Left colon (tissue), 2 donors: ENCODE measurements at places on chromosomes 4 and X. TPM values are rescaled to one million over a fixed set of nuclear protein-coding genes. Genes with fewer than 3 reads are reported as not detected.

Gene F11
- total RNA-seq = 0.45 TPM

- DNase-seq = no peak
Measured at GRCh38 chr4:184215709-184216328, 1.9 kb downstream of the ENPP6 start.

GRCh38 chr4:101439926-101440325, 92.6 kb upstream of the PPP3CA start:
- DNase-seq = no peak

DNA sequence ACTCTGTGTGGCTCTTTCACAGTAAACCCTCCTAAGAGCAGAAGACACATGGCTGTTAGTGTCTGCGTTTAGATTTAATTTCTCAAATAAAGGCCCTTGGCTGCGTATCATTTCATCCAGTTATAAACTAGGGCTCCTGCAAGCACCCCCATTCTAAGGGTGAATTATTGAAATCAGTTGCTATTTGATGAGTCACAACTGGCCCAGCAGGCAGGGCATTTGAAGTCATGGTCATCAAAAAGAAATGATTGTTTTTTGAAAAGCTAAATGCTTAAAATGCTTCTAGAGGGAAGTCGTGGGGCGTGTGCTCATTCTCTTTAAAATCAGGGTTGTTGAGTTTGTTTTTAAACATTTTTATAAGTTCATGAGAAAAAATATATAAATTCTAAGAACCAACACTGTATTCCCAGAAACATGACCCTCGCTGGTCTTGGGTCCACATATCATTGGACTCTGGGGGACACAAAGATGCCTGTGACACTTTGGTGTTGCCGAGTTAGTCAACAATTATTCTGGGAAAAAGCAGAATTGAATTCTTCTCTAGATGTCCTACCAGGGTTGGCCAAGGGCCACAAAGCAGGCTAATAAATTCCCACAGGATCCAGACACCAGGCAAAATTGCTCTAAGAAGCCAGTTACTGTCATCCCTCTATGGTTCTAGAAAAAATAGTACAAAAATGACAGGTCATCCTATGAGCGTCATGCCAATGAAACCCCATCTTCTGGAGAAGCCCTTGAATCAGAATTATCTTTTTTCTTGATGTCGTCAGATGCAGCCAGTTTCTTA, 99.5 kb upstream of the MYOZ2 start:
- no peak for DNase-seq

- no peak for DNase-seq
Measured at GRCh38 chrX:53717205-53717604, 30.7 kb upstream of the HUWE1 start.

- no peak for DNase-seq
Measured at GRCh38 chrX:26071618-26072017, 66.5 kb upstream of the MAGEB18 start.
